ENCODE measurements at places on chromosomes 5 and 9.

GRCh38 chr5:118405650-118406061 is 582.7 kb downstream of the DTWD2 start:
- peak; percentile 39 for DNase-seq

DNA sequence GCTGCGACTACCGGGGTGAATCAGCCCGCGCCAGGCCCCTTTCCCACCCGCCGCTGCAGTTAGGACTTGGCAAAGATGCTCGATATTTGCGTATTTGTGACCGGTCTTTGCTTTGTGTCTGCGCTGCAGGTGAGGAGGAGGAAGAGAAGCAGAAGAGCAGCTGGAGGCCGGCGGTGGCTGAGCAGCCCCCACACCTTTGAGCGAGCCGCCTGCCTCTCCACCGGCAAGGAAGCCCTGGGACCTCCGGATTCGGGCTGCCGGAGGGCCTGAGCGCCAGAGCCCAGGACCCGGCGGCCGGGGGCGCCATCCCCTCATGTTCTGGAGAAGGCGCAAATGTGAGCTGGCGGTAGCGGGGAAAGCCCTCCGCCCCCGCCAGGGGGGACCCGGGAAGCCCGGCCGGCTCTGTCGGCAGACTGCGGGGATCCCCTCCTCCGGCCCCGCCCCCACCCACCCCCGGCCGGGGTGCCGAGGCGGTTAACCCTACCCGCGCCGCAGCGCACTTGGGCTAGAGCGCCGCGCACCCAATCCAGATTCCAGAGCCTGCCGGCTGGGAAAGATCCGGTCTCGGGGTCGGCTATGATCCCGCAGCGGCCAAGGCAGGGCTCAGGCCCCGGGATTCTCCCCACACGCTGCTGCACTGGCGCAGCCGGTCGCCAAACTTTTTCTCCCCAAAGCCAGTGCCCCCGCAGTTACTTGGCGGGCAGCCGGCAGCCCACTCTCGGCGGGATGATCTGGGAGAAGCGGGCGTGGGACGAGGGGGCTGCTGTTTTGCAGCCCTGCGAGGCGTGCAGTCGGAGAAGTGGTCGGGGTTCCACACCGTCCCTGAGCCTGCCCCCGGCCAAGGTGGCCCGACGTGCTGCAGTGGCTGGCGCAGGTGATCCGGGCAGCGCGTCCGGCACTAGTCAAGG is 800 bp upstream of the KCNN2 start:
- peak; percentile 87 for DNase-seq

GRCh38 chr5:83340511-83340918 is 131.0 kb upstream of the VCAN start:
- DNase-seq = no peak

DNA sequence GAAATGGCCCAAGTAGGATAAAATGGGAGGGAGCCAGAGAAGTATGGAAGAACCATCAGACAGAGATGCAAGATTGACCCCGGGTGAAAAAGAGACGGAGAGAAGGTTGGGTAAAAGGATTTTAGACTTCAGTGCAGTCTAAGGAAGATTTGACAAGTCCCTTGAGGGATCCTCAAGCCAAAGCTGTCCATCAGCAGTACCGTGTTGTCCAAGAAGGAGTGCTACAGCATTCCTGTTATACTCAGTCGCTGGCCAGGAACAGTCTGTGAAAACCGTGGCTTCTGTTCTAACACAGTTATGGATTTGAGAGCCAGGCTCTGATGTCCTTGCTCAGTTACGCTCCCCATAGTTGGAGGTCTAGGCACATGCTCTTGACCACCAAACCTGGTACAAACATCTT is 383.9 kb upstream of the DAB2 start:
- DNase-seq = no peak

DNA sequence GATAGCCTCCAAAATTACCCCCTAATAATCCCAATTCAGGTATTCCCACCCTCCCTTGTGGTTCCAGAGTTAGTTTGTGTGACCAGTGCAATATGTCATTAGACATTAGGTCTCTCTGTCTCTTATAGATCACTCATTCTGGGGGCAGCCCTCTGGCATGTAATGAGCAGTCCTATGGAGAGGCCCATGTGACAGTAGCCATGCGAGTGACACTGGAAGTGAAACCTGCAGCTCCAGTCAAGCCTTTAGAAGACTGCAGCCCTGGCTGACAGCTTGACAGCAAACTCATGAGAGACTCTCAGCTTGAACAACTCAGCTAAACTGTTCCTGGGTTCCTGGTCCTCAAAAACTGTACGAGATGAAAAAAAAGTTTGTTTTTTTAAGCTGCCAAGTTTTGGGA is 54.0 kb upstream of the HSPB3 start:
- no peak for DNase-seq

DNA sequence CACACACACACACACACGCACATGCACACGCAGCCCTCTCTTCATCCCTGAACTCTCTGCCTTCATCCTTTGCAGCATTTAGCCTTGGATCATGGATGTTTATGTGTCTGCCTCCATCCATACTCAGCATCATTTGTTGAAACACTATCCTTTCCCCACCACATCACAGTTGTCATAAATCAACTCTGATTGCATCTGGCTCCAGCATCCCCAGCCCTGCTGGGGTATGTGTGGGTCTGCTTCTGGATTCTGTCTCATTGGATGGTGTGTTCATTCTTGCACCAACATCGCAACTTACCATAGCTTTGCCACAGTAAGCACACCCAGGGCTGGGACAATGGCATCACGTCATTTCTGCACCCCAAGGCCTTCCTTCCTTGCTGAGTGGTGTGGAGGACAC is 175.4 kb downstream of the RGS3 start:
- no peak for DNase-seq

GRCh38 chr5:98927242-98927988 is 1.4 kb downstream of the CHD1 start:
- DNase-seq = peak; percentile 62

DNA sequence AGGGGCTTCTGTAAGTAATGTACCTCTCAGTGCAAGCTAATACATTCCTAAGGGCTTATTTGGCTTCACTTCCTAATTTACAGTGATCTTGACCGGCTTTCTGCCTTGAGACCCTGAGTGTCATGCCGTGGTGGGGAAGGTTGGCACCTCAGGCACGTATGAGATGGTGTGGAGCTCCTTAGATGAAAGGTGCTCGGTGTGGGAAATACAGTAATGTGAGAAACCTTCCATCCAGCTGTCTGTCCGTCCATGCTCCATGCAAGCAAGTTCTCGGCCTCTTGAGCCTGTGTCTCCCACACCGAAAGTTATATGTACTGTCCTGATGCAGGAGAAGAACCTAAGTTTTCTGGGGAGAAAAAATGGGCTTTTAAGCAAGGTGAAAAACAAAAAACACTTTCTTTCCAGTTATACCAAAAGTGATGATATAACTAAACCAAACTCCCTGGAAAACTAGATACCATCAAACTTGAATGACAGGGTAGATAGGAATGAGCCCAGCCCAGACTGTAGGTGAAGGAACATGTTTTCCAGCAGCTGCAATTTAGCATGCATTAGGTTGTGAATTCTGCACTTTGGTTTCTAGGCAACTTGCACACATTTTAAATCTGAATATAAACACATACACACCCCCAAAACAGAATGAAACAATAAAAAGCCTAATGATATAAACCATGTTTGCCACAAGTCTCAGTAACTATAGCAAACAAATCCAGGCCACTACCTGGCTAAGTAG is 279.6 kb downstream of the FANCC start:
- DNase-seq = no peak

DNA sequence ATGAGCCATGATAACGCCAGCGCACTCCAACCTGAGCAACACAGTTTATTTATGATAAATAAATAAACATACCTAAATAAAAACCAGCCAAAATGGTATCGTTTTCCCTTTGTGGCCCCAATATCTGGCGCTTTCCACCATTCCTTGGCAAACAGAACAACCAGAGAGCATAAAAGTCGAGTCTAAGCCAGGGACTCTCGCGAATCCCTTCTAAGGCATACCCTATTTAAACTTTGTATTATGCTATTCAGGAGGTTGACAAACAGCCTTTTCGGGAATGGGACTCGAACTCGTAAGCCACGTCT is 386 bp upstream of the MATR3 start:
- DNase-seq = no peak

DNA sequence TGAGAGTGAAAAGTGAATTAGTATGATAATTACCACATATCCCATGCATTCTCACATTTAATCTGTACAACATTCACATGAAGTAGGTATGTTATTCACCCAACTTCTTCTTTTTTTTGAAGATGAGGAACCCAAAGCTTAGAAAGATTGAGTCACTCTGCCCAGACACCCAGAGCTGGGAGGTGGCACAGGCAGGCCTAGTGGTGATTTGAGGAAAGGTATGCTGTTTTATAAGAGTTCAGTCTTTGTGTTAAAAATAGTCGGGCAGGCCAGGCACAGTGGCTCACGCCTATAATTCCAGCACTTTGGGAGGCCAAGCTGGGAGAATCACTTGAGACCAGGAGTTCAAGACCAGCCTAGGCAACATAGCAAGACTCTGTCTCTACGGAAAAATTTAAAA is 285.3 kb downstream of the NR3C1 start:
- no peak for DNase-seq
